ENCODE measurements at places on chromosomes 3 and 15.

GRCh38 chr3:66001626-66002025 lies 37.1 kb downstream of the MAGI1 start:
- no peak for DNase-seq

DNA sequence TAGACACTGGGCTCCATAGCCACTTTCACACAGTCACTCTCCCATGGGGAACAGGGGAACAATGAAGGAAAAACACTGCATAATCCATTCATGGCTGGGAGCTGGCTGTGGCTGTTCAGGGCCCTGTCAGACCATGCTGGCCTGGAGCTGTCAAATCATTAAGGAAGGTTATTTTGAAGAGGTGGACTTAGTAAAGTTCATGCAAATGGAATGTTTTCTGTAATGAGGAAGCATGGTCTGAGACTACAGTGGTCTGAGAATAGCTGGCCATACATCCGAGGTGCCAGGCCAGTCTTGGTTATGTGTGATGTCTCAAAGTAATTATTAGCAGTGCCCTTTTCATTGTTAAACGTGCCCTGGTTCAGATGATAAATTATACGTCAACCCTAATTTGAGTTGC lies 117.1 kb upstream of the MRPS22 start:
- no peak for DNase-seq

DNA sequence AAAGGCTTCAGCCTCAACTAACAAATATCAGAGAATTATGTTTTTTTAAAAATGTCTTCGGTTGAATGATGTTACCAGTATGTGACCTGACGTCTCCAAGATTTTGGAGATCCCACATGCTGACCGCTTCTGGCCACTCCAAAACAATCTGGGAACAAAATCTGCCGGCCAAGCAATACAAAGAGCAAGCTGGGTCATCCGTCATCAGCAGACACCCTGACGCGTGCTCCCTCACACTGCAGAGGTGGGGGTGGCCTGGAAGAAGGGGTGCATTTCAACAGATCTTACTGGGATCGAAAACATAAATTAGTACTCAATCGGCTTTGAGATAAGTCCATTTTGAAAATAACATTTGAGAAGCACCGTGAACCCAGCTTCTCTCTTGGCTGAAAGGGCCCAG lies 33.6 kb downstream of the HES1 start:
- no peak for DNase-seq

DNA sequence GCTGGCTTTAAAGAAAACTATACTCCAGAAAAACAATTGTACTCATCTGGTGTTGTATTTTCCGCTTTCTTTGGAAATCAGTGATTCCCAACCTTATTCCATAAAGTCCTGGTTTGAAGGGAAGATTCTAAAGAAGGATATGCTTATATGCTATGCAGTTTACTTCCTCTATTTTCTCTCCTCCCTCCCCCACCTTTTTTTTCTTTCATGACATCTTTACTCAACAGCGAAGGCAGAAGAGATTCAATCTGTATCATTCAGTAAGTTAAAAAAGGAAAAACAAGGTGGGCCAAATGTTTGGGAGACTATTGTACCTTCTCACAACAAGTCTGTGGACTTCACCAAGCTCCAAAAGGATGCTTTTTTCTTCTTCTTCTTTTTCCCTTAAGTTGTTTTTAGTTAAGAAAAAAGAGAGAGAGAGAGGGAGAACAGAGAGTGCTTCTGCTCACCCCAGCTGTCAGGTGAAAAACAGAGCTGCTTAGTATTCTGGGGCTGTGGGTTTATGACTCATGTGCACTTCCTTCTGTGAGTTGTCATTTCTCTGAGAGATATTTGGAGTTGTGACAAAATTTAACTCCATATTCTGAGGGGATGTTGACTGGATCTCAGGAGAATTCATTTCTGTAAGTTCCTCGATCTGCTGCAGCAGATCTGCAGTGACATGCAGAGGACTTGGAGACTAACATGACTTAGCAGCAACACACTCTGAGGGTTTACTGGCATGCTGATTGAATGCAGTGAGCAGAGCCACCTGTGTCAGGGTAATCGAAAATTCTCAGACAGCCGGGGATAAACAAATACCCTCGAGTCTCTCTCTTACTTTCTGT lies 70.7 kb downstream of the SSR3 start:
- DNase-seq, result peak; percentile 20

- DNase-seq, result no peak
These were observed 5.5 kb upstream of the CRELD1 start for GRCh38 chr3:9928158-9928557.

DNA sequence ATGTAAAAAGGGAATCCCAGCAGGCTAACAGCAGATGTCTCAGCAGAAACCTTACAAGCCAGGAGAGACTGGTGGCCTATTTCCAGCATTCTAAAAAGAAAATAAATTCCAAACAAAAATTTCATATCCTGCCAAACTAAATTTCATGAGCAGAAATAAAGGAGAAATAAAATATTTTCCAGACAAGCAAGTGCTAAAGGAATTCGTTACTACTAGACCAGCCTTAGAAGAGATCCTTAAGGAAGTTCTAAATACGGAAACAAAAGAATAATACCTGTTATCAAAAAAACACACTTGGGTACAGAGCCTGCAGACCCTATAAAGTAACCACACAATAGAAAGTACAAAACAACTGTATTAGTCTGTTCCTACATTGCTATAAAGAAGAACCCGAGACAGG lies 41.4 kb downstream of the HDGFL3 start:
- no peak for DNase-seq

- no peak for DNase-seq
These were observed 548 bp upstream of the PSMD6 start for GRCh38 chr3:64023861-64024223.

DNA sequence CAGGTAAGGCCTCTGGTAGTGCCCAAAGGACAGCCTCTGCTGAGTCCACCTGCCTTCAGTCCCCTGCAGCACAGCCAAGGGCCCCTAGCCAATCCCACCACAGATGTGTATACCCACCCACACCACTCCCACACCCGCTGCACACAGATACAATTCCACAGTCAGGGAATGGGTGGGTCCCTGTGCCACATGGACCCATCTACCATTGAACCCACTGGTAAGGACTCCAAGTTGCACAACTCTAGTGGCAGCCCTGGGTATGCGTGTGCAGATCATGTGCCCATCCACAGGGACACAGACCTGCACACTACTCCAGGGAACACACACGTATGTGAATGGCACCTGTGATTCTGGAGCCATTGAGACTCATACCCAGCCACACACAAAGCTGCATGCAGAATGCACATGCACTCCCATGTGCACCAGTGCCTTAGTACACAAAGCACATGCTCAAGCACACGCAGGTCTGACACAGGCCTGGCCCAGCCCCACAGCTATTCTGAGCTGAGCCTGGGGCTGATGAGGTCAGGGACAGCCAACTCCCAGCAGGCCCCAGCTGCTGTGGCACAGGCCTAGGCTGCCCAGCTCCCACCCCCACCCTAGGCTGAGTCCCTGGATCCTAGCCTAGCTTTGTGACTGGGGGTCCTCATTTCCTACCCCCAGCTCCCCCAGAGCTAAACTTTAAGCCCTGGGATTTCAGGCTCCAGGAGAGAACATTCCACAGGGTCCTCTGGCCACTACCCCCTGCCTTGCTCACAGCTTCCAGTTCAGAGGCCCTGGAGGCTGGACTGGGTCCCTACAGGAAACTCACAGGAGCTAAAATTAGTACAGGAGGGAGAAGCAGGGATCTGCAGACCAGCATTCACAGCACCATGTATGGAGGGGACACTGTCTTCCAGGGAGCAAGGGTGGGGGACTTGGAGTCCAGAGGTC lies 2.7 kb upstream of the ALS2CL start:
- no peak for DNase-seq

GRCh38 chr15:89341316-89342005 lies 6.8 kb upstream of the POLG start:
- DNase-seq, result no peak

GRCh38 chr3:131944676-131945075 lies 90.1 kb downstream of the CPNE4 start:
- DNase-seq, result no peak

DNA sequence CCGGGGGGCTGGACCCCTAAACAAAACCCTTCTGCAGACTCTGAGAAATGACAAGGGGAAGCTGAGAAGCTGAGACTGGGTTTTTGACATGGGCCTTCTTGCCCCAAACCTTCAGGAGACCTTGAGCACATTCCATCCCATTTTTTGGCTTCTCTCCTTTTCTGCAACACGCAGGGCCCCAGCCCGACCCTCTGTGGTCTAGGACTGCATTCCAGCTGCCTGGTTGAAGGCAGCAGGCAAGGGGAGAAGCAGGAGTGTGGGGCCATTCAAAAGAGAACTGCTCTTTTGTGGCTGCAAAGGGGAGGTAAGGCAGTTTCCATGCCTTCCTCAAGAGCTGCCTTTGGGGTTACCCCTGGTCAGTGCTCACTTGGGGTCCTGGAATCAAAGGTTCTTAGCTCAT lies 263.0 kb downstream of the TLE3 start:
- DNase-seq, result no peak

- DNase-seq, result no peak
These were observed 9.3 kb downstream of the GNAI2 start for GRCh38 chr3:50245251-50245745.

DNA sequence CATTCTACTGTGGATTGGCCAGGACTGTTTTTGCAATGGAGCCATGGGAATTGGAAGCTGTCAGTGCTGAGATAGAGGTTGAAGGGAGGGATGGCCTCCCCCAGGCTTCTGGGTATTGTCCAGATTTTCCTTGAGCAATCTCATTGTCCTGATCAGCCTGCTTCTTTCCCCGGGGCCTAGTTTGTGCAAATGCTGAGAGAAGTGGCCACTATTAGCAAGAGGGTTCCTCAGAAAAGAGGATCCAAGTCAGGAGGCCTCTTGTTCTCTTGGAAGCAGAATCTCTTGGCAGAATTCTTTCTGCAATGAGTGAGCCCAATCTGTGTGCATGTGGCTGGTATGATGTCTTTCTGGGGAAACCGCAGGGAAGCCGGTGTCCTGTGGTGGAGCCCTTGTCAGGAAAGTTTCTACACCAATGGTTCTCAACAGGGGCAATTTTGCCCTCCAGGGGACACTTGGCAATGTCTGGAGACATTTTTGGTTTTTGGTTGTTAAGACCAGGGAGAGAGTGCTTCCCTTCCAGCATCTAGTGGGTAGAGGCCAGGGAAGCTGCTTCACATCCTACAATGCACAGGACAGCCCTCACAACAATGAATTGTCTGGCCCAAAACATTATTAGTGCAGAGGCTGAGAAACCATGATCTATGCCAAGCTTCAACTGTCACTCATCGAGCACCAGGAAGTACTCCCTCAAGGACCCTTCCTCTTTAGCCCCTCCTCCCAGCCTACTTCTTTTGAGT lies 2.0 kb downstream of the LIPC start:
- DNase-seq, result no peak

- no peak for DNase-seq
These were observed 3.2 kb upstream of the TBC1D23 start for GRCh38 chr3:100257586-100257985.

GRCh38 chr3:52291508-52292181 lies 4.0 kb downstream of the GLYCTK start:
- peak; percentile 57 for DNase-seq

DNA sequence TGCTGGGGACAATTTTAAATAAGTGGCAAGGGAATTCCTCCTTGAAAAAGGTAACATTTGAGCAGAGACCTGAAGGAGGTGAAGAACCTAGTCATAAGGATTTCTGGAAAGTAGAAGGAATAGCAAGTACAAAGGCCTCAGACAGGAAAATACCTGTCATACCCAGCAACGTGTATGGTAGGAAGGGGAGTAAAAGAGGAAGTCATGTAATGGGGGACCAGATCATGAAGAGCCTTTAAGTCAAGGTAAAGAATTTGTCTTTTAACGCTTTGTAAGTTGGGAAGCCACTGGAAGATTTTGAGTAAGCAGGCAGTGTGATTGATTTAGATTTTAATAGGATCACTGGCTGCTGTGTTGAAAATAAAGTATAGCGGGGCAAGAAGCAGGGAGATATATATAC lies 43.4 kb upstream of the FAH start:
- no peak for DNase-seq

- no peak for DNase-seq
These were observed 216.1 kb downstream of the MTHFS start for GRCh38 chr15:79680720-79681119.

- DNase-seq, result no peak
These were observed 189.7 kb downstream of the PDZRN3 start for GRCh38 chr3:73435055-73435454.

DNA sequence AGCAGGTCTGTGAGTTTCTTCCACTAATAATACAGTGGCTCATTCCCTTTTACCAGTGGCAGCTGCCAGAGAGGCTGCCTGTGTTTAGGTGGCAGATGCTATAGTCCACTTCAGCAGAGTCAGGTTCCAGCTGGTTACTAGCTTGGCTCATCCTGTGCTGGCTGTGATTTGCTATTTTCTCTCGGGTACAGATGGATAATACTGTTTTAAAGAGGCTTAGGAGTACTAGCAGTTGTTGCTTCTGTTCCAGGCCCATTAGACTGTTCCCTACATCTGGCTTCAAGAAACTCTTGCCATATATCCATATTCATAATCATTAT lies 41.0 kb downstream of the ZNF609 start:
- no peak for DNase-seq

GRCh38 chr3:49602877-49603411 lies 48.7 kb downstream of the BSN start:
- DNase-seq, result no peak

DNA sequence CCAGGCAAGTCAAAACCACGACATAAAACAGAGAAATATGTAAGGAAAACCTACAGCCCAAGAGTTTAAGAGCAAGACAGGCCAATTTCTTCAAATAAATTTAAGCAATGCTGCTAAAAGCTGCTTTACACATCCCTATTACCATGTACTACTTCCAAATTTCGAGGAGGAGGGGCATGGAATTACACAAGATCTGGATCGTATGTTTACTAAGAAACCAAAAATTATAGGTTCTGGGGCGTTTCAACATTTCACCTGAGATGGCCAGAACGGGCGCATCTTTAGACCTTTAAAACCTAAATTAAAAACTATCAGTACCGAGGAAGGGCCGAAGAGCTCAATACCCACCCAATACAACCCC lies 664 bp upstream of the NR2C2 start:
- DNase-seq, result no peak

DNA sequence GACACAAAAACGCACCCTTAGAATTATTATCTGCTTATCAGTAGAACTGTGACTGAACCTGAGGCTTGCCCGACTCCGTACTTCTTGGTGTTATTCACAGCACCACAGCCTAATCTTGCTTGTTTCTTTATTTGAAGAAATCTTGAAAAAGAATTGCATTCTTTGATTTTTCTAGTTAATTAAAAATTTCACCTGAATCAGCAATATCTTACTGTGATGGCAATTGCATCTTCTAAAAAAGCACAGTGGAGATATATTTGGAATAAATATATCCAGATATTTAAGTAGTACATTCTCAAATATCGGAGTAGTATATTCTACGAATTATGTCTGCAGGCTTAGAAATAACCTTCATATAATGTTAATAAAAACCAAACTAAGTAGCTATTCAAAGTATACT lies 90.1 kb upstream of the LYSMD4 start:
- no peak for DNase-seq
